Activated CD4-positive, alpha-beta T cell treated with anti-CD3 and anti-CD28 coated beads for 24 hours (primary cell): ENCODE measurements at places on chromosomes 12 and 14.

- DNase-seq = no peak
Measured at GRCh38 chr12:87332987-87333726, 696.0 kb downstream of the C12orf50 start.

- DNase-seq = no peak
Measured at GRCh38 chr12:27820564-27820963, 40.5 kb upstream of the MANSC4 start.

GRCh38 chr14:86129426-86129825, 599.5 kb downstream of the FLRT2 start:
- DNase-seq = no peak

DNA sequence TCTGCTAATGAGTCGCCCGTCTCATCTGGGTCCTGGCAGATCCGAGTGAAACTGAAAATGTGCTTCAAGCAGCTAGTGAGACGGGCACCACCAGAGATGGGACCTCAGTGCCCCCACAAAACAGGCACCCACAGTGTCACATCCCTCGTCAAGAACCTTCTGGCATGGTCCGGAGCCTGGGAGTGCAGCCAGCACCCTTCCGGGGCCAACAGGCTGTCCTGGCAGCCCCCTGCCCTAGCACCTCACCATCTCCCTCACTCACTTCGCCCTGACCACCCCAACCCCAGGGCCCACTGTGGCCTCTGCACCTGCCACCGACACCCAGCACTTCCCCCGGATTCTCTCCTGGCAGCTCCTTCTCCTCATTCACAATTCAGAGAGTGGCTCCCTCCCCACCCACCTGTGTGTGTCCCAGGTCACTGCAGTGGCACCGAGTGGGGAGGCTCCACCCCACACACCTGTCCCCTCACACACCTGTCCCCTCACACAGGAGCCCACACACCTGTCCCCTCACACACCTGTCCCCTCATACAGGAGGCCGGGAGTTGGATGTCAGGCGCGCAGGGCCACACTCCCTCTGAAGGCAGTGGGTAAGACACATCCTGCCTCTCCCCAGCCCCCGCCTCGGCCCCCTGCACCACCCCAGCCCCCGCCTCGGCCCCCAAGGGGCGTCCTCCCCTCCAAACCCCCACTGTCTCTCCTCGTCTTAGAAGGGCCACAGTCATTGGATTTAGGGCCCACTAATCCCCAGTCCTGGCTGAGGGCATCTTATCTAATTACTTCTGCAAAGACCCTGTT, 7.9 kb downstream of the GALNT9 start:
- DNase-seq = no peak

DNA sequence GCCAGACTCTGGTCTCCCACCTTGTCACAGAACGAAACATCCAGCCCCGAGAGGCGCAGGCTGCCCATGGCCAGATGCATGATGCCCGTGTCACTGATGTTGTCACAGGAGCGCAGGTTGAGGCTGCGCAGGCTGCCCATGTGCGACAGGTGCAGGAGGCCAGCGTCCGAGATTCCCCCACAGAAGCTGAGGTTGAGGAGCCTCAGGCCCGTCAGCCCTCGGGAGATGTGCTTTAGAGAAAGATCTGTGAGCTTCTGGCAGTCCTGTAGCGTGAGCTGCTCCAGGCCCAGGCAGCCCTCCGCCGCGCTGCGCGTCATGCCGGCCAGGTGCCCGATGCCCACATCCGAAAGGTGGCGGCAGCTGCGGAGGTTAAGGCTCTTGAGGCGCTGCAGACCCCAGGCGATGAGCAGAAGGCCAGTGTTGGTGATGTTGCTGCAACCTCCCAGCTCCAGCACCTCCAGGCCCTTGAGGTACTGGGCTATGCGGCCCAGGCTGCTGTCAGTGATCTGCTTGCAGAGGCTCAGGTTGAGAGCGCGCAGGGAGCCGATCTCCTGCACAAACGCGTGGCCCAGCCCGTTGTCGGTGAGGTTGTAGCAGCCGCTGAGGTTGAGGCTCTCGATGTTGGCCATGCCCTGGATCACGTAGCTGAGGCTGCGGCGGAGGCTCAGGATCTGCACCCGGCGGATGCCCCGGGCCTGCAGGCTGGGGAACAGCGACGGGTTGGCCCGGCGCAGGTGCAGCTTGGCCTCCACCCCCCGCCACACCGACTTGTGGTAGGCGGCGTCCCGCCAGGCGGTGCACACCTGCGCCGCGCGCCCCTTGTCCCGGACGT, 991 bp downstream of the FBXL14 start:
- DNase-seq = peak; percentile 35

DNA sequence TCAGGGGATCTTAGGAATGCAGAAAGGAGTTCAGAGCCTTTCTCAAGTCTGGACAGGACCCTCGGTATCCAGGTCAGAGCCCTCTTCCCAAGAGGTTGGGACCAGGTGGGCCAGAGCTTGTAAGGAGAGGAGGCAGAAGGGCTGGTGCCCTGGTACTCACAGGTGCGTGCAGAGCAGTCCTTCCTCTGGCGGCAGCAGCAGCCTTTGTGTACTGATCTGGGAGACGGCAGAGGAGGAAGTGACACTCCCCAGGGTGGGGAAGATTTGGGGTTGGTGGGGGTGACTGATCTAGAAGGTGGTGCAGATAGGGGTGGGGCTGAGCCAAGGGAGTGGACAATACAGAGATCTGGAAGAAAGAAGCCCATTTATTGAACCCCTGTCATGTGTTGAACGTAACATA, at the start of gene ITGB7:
ITGB7 (minus strand) TSS at position 210 of the 400 bp plus-strand sequence. CDS start 6,808 bp downstream, outside the sequence.
- DNase-seq = peak; percentile 32

DNA sequence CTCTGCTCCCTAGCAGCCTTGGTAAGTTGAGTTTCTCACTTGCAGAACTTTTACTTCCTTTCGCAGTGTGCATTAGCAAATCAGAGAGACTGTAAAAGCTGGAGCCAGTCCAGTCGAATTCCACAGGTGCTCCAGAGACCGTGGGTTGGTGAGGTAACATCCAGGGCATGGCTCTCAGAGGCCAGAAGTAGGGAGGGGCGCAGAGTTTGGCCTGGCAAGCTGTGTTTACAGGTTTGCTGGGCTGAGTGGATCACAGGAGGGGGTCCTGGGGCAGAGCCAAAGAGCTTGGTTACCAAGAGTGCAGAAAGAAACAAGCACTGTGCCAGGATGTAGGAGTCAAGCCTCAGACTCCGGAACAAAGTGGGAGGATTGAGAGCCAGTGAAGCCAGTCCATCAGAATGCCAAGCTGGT, 10.2 kb upstream of the BHLHE41 start:
- DNase-seq = no peak

DNA sequence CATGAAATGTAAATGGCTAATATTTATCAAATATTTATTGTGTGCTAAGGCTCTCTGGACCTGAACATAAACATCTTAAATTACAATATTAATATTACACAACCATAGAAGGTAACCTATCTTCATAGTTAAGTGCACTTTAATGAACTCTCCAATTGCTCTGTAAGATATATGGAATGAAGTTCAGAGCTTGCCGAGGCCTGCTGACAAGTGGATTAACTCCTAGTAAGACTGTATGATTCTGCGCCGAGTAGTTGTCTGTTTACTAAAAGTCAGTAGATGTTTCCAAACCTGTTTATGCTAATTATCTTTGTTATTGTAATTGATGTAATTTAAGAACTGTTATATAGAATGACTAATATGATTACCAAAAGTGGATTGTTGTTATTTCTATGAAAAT, 77.2 kb downstream of the PTPRR start:
- no peak for DNase-seq

- DNase-seq = no peak
Measured at GRCh38 chr14:72557671-72558070, 336.2 kb downstream of the DPF3 start.

DNA sequence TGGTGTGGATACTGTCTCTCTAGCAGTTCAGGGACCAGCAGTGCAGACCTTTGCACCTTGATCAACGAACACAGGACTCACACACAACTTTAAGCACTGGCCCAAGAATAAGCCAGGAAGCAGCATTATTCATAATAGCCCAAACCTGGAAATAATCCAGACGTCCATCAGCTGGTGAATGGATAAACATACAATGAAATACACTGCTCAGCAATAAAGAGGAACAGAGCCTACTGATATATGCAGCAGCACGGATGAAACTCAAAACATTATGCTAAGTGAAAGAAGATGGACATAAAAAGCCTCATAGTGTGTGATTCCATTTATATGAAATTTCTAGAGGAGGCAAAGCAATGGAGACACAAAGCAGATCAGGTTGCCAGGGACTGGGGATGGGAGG, 303.9 kb upstream of the FKBP4 start:
- no peak for DNase-seq

DNA sequence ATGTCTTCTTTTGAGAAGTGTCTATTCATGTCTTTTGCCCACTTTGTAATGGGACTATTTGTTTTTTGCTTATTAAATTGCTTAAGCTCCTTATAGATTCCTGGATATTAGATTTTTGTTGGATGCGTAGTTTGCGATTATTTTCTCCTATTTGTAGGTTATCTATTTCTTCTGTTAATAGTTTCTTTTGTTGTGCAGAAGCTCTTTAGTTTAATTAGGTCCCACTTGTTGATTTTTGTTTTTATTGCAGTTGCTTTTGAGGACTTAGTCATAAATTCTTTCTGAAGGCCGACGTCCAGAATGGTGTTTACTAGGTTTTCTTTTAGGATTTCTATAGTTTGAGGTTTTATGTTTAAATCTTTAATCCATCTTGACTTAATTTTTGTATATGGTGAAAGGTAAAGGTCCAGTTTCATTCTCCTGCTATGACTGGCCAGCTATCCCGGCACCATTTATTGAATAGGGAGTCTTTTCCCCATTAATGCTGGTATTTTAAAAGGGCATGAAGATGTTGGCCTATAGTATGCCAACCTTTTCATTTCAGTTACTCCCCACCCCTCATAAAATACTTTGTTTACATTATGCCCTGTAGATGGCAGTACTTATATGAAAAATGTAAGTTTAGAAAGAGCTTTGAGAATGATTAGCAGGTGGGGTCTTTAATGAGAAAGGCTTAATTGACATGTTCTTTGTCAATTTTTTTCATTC, 62.9 kb upstream of the PSMA6 start:
- DNase-seq = no peak

DNA sequence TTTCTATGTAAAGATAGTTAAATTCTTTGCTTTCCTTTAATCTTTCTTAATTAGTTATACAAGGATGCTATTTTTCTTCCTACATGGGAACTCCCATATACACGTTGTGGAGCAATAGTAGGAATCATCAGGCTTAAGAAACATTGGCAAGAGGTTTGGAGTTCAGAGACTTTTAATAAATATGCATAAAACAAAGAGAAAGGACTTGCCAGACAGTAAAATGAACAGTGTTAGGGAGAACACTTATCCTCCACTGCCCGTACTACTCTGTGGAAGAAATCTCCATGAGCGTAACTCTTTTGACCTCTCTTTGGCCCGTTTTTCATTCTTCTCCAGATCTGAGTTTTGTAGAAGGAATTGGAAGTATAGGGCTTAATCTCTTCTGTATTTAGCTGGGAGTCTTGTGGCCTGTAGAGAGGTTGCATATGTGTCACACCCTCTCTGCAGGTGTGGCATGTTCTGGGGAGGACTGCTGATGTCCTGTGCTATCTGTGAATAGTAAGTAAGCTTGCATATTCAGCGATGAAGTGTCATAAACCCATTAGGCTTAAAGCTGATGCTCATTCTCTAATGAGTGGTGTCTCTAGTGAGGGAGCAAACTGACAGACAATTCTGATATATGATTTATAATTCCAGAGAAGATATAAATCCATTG, 455.4 kb upstream of the FAR2 start:
- no peak for DNase-seq

DNA sequence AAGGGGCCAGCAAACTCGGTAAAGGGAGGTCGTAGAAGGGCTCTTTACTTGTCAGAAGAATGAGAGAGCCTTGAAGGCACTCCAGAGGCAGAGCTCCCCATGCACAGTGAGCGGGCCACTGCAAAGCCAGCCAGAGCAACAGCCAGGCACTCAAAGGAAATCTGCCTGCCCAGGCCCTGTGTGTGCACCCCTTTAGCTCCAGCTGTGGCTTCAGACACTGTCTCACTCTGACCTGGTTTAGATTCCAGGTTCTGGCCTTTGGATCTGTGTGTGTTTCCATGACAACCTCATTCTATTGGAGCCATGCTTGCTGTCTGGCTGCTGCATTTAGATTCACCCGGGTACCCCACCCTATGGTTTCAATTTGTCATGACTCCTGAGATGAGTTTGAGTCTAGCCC, 170.3 kb downstream of the CAPZA3 start:
- DNase-seq = no peak

DNA sequence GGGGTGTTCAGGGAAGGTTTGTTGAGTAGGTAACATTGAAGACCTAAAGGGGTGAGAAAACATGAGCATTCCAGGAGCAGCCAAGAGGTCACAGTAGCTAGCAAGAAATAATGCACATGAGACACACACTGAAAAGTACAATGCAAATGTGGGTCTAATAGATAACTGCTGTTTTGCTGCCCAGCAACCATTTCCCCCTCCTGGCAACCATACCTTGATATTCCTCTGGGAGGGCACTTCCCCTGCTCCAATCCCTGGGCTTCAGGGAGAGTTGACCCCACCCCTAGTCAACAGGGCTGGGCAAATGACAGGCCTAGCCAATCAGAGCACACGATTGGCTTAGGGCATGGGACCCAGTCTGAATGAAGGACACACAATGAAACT, 8.5 kb upstream of the ACTN1 start:
- DNase-seq = no peak

- no peak for DNase-seq
Measured at GRCh38 chr12:48938805-48939204, 13.5 kb upstream of the FKBP11 start.

GRCh38 chr12:43098071-43098470, 453.9 kb downstream of the ADAMTS20 start:
- DNase-seq = no peak

DNA sequence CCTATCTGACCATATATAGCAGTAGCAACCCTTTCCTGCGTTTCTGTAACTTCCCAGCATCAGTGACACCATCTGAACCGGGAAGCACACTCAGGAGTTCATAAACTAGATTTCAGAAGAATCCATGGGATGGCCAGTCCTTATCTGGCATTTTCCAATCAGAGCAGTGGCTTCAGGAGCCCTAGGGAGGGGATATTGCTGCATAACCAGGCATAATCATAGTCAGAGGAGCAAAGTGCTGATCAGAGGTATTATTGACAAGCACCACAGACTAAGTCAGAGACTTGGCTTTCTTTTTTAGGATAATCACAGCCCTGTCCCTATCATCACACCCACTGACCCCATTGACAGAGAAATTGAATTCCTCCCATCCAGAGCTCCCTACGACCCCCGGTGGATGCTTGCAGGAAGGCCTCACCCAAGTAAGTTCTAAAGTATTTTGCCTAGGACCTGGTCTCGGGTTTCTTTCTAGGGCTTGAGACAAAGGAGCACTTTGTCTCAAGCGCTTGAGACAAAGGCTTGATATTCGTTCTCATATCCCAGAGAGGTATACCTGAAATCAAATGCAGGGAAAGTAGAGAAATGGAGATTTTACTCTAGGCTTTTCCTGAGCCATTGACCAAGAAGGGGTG, 55.1 kb downstream of the FOXN4 start:
- no peak for DNase-seq

DNA sequence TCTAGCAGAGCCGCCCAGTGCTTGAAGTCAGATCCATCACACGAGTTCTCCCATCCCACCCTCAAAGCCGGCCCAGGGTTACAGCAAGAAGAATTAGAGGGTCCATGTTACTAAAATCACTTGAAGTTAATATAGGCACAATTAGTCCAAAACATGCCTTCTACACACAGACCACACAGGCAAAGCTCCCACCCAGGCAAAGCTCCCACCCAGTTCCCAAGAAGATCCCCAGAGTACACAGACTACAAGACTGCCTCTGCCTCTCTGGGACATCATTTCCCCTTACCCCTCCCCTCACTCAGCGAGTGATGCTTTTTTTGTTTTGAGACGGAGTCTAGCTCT, 3.3 kb downstream of the GLI1 start:
- no peak for DNase-seq
